ENCODE measurements at places on chromosomes 6 and 20. TPM values are rescaled to one million over a fixed set of nuclear protein-coding genes. Genes with fewer than 3 reads are reported as not detected.
A peak's percentile ranks its signal among the peaks of the same experiment; 100 is the strongest.

The HRH3 gene
- not detected for total RNA-seq

The RIPOR3 gene
- total RNA-seq = 73.0 TPM

The OPRM1 gene
- total RNA-seq = not detected

The ZNFX1 gene
- total RNA-seq = 45.2 TPM

The NCR2 gene
- total RNA-seq = not detected

The REV3L gene
- 45.9 TPM for total RNA-seq

The ELOVL2 gene
- 0.60 TPM for total RNA-seq

The CEP43 gene
- total RNA-seq = 22.9 TPM

The CYP39A1 gene
- total RNA-seq = 3.3 TPM

The GTSF1L gene
- not detected for total RNA-seq

The KIF16B gene
- 40.2 TPM for total RNA-seq

The PNLDC1 gene
- total RNA-seq = not detected

The IPCEF1 gene
- 2.6 TPM for total RNA-seq

The PDE10A gene
- total RNA-seq = 3.5 TPM

The TIAM2 gene
- 9.3 TPM for total RNA-seq

The PGC gene
- not detected for total RNA-seq

The SCUBE3 gene
- total RNA-seq = 1.3 TPM

GRCh38 chr6:41747256-41748101 lies at the start of gene PGC:
Gene PGC, minus strand, starts transcription at chr6:41747397. Its CDS starts 63 bp downstream, at chr6:41747334.
- no peak for DNase-seq
- H3K27ac ChIP-seq = no peak within 1 kb of the TSS
- H3K4me3 ChIP-seq = no peak within 1 kb of the TSS
- no peaks in the 10 kb centered on the region for H3K4me1 ChIP-seq
- H3K36me3 ChIP-seq = no peaks in the 10 kb centered on the region

- H3K27me3 ChIP-seq = no peaks in the 10 kb centered on the region
- H3K36me3 ChIP-seq = no peaks in the 10 kb centered on the region
- H3K27ac ChIP-seq = no peak overlapping the region
- H3K4me3 ChIP-seq = no peak overlapping the region
Measured at GRCh38 chr20:32527052-32527446, 58.1 kb downstream of the NOL4L start.

DNA sequence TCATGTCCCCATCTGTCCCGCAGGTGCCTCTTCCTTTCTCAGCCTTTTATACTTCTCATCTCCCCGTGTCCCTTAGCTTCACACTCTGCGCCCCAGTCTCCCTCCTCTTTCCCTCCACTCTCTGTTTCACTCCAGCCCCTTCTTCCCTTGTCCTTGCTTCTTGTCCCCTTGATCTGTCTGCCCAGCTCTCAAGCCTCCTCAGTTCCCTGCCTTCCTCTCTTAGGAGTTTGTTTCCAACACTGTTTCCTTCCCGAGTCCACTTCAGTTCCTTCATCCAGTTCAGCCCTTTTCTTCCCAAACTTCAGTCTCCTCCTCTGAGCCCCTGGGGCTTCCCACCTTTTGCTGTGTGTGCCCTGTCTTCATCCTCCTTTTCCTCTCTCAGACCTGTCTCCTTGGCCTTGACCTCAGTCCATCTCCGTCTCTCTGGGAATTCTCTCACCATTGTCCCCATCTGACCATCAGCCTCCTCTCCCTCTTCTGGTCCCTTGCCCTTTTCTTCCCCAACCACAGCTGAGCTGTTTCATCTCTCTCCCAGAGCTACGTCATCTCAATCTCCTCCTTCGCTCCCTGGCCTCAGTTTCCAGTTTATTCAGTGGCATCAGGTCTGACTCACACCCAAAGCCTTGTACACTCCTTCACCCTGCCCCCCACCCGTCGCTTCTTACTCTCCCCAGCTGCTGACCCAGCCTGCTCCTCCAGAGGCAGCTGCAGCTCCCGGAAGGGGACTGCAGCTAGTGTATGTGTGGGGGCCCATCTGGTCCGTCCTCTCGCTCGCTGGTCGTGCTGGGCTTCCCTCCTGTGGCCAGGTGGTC lies 2.7 kb upstream of the DDR1 start:
- no peaks in the 10 kb centered on the region for H3K27me3 ChIP-seq
- H3K27ac ChIP-seq = no peak overlapping the region
- no peaks in the 10 kb centered on the region for H3K36me3 ChIP-seq
- DNase-seq = no peak

- H3K27ac ChIP-seq = no peak overlapping the region
- no peaks in the 10 kb centered on the region for H3K27me3 ChIP-seq
- peaks cover 4% of the 10 kb centered on the region for H3K36me3 ChIP-seq
- H3K4me3 ChIP-seq = no peak overlapping the region
Measured at GRCh38 chr6:158782432-158783166, 36.6 kb downstream of the EZR start.

DNA sequence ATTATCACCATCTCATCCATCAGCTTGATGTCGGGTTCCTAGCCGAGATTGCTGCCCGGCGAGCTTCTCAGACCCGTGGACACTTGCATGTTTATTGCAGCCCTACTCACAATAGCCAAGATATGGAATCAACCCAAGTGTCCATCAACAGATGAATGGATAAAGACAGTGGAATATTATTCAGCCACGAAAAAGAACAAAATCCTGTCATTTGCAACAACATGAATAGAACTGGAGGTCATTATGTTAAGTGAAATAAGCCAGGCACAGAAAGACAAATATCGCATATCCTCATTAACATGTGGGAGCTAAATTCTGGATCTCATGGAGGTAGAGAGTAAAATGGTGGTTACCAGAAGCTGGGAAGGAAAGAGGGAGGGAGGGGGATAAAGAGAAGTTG lies 49.1 kb upstream of the SLC2A12 start:
- H3K36me3 ChIP-seq = no peaks in the 10 kb centered on the region
- no peak overlapping the region for H3K4me3 ChIP-seq
- H3K4me1 ChIP-seq = no peaks in the 10 kb centered on the region
- DNase-seq = no peak

DNA sequence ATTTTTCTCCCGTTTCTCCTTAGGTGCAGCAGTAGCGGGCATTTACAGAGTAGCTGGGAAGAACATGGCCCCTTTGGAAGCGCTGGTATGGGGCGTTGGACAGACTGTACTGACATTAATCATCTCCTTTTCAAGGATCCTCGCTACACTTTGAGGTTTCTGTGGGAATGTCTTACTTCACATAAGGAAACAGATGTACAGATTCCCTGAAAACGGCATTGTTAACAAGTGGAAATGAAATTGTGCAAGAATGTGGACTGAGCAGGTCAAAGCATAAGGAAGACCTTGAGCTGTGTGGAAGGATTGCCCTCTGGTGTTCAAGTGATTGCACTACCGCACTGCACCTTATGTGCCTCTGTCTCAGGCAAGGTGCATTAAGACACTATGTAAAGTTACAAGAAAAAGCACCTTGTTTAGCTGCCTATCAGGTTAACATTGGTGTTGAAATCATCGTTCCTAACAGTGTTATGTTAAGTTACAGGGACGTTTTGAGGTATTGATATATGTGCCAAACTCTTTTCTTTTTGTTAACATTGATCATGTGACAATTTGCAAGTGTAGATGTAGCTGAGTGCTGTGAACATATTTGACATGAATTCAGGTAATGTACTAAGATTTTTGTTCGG lies 38.0 kb downstream of the TMEM170B start:
- no peak overlapping the region for H3K27ac ChIP-seq
- H3K4me1 ChIP-seq = no peaks in the 10 kb centered on the region
- no peaks in the 10 kb centered on the region for H3K36me3 ChIP-seq
- no peaks in the 10 kb centered on the region for H3K27me3 ChIP-seq

- no peaks in the 10 kb centered on the region for H3K36me3 ChIP-seq
- H3K4me1 ChIP-seq = no peaks in the 10 kb centered on the region
- H3K27ac ChIP-seq = no peak overlapping the region
- no peak overlapping the region for H3K4me3 ChIP-seq
- peaks cover 5% of the 10 kb centered on the region for H3K27me3 ChIP-seq
Measured at GRCh38 chr20:22496817-22497216, 87.6 kb downstream of the FOXA2 start.

- no peaks in the 10 kb centered on the region for H3K4me1 ChIP-seq
- no peak overlapping the region for H3K4me3 ChIP-seq
- H3K27me3 ChIP-seq = no peaks in the 10 kb centered on the region
- H3K27ac ChIP-seq = no peak overlapping the region
Measured at GRCh38 chr6:114432400-114432799, 89.6 kb upstream of the HS3ST5 start.

DNA sequence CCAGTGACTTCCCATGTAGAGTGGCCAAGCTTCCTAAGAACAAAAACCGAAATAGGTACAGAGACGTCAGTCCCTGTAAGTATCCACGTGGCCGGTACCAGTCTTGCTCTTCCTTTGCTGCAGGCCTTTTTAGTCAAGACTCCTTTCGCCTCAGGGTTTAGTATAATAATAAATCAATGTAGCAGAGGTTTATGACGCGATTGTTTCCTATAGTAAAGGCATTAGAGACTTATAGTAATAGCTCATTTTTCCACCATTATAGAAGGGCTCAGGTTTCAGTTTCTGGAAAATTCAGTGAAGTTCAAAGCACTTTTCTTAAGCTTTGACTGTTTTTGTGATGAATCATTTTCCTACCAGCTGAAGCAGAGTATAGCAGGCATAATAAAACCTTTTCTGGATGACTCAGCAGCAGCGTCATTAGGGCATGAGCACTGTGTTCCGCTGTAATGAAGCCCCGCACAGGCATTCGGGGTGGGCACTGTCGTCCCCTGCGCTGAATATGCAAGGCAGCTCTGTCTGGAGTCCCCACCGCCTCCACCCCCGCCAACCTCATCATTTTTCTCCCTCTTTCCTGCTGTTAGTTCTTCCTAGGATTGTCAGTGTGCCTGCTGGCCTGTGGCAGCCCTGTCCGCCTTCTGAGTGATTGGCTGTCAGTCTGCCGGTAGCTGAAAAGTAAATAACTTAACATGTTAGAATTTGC lies 51.3 kb downstream of the PTPN1 start:
- no peaks in the 10 kb centered on the region for H3K27me3 ChIP-seq
- no peak for DNase-seq
- H3K36me3 ChIP-seq = peaks cover 38% of the 10 kb centered on the region
- H3K4me3 ChIP-seq = no peak overlapping the region
- H3K27ac ChIP-seq = peak overlapping the region; percentile 74

DNA sequence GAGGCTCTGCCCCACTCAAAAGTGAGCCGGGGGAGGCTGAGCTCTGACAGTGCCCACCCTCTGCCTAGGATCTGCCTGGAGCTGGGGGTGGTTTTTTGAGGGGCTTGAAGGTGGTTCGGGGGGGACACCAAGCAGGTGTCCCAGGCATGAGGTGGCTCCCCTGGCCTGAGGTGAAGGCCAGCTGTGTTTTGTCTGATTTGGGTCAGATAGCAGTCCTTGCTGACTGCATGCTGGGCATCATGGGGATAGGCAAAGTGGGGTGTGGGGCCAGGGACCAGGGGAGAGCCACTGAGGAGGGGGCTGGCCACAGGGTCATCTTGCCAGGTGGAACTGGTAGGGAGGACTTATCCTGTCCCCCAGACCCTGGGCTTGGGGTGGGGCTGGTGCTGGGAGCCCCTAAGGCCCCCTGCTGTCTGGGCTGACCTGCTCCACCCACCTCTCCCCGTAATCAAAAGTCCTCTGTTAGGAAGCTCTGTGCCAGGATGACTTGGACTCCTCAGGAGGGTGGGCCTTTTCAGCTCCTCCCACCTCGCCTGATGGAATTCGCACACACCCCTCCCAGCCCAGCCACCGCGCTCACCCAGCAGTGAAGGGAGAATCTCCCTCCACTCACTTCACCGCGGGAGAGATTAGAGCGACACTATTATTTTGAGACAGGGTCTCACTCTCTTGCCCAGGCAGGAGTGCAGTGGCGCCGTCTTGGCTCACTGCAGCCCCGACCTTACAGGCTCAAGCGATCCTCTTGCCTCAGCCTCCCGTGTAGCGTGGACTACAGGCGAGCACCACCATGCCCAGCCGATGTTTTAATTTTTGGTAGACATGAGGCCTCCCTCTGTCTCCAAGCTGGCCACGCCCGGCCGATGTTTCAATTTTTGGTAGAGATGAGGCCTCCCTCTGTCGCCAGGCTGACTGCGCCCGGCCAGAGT lies 1.5 kb upstream of the COL9A3 start:
- H3K27me3 ChIP-seq = peaks cover 9% of the 10 kb centered on the region
- H3K36me3 ChIP-seq = peaks cover 15% of the 10 kb centered on the region
- peak overlapping the region; percentile 91 for H3K27ac ChIP-seq
- peaks cover 59% of the 10 kb centered on the region for H3K4me1 ChIP-seq
- DNase-seq = peak; percentile 52

- peak within 1 kb of the TSS; percentile 44 for H3K4me3 ChIP-seq
- H3K27me3 ChIP-seq = no peaks in the 10 kb centered on the region
Measured at GRCh38 chr20:63830841-63831588, at the start of gene ZBTB46. Gene ZBTB46, minus strand, starts transcription at chr20:63831264. Its CDS starts 40,507 bp downstream, at chr20:63790757.

- DNase-seq = no peak
- no peak overlapping the region for H3K27ac ChIP-seq
- no peaks in the 10 kb centered on the region for H3K4me1 ChIP-seq
- H3K36me3 ChIP-seq = no peaks in the 10 kb centered on the region
- no peaks in the 10 kb centered on the region for H3K27me3 ChIP-seq
Measured at GRCh38 chr6:148200293-148200692, 142.3 kb upstream of the SASH1 start.

DNA sequence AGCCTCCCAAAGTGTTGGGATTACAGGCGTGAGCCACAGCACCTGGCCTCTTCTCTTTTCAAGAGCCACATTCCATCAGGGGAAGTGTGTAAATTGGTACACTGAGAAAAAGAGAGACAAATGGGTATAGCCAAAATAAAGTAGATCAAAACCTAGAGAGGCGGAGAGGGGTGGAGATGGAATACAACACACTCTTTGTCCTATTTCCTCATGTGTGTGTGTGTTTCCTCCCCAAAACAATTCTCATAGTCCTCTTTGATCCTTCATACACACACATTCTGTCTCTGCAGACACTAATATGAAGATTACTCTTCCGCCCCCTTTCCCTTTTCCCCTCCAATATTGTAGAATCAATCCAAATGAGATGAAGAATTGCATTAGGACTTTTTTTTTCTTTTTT lies 16.0 kb downstream of the PXT1 start:
- DNase-seq = no peak
- H3K4me1 ChIP-seq = peaks cover 12% of the 10 kb centered on the region
- H3K36me3 ChIP-seq = no peaks in the 10 kb centered on the region
- no peak overlapping the region for H3K4me3 ChIP-seq

- H3K27me3 ChIP-seq = no peaks in the 10 kb centered on the region
- no peak for DNase-seq
- H3K4me3 ChIP-seq = no peak overlapping the region
- no peak overlapping the region for H3K27ac ChIP-seq
Measured at GRCh38 chr6:33665957-33666356, 44.8 kb downstream of the ITPR3 start.

- no peaks in the 10 kb centered on the region for H3K27me3 ChIP-seq
- H3K27ac ChIP-seq = peak overlapping the region; percentile 80
- no peak for DNase-seq
- no peaks in the 10 kb centered on the region for H3K4me1 ChIP-seq
- H3K36me3 ChIP-seq = no peaks in the 10 kb centered on the region
Measured at GRCh38 chr6:159713984-159714383, 13.3 kb upstream of the WTAP start.

- H3K27ac ChIP-seq = no peak overlapping the region
- peaks cover 4% of the 10 kb centered on the region for H3K4me1 ChIP-seq
- H3K27me3 ChIP-seq = no peaks in the 10 kb centered on the region
Measured at GRCh38 chr20:60362531-60362930, 404.3 kb downstream of the CDH26 start.

- no peaks in the 10 kb centered on the region for H3K4me1 ChIP-seq
- no peak for DNase-seq
- H3K27me3 ChIP-seq = no peaks in the 10 kb centered on the region
- no peaks in the 10 kb centered on the region for H3K36me3 ChIP-seq
- no peak overlapping the region for H3K4me3 ChIP-seq
Measured at GRCh38 chr20:6533351-6533750, 234.1 kb upstream of the BMP2 start.
